ENCODE measurements at places on chromosomes 3 and 15. TPM values are rescaled to one million over a fixed set of nuclear protein-coding genes. Genes with fewer than 3 reads are reported as not detected.

DNA sequence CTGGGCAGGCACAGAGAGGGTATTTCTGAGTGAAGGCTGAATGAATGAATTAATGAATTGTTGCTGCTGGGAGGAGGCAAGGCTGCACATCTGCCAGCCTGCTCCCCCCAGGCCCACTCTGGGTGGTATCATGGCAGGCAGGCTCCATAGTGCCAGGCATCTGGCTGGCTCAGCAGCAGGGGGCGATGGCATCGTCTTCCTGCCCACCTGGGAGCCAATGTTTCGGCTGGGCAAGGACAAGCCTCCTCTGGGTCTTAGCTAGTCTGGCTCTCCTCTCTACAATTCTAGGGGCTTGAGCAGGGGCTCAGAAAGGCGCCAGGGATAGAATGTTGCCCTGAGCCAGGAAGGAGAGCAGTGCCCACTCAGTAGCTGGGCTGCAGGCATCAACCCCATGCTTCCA is 1.7 kb upstream of the TLR9 start:
- no peak overlapping the region for H3K27ac ChIP-seq
- H3K27me3 ChIP-seq, result no peaks in the 10 kb centered on the region
- DNase-seq, result no peak
- H3K36me3 ChIP-seq, result peaks cover 12% of the 10 kb centered on the region
- H3K4me1 ChIP-seq, result no peaks in the 10 kb centered on the region

GRCh38 chr3:175093748-175094147 is 234.6 kb downstream of the NAALADL2 start:
- H3K4me3 ChIP-seq, result no peak overlapping the region
- H3K27ac ChIP-seq, result no peak overlapping the region
- DNase-seq, result no peak
- no peaks in the 10 kb centered on the region for H3K36me3 ChIP-seq

GRCh38 chr3:178538056-178538455 is 1.8 kb downstream of the KCNMB2 start:
- no peaks in the 10 kb centered on the region for H3K27me3 ChIP-seq
- no peak overlapping the region for H3K4me3 ChIP-seq
- no peaks in the 10 kb centered on the region for H3K4me1 ChIP-seq
- no peaks in the 10 kb centered on the region for H3K36me3 ChIP-seq
- H3K27ac ChIP-seq, result no peak overlapping the region

GOLGA8Q gene
- total RNA-seq, result not detected

ADAMTSL3 gene
- total RNA-seq, result 0.72 TPM

TERB2 gene
- total RNA-seq, result not detected

GOLGA8T gene
- not detected for total RNA-seq
